ENCODE measurements at places on chromosomes 3 and 15. TPM values are rescaled to one million over a fixed set of nuclear protein-coding genes. Genes with fewer than 3 reads are reported as not detected.

SPINK8 gene
- total RNA-seq = not detected

GP9 gene
- not detected for total RNA-seq

LRRIQ4 gene
- 0.07 TPM for total RNA-seq

DNA sequence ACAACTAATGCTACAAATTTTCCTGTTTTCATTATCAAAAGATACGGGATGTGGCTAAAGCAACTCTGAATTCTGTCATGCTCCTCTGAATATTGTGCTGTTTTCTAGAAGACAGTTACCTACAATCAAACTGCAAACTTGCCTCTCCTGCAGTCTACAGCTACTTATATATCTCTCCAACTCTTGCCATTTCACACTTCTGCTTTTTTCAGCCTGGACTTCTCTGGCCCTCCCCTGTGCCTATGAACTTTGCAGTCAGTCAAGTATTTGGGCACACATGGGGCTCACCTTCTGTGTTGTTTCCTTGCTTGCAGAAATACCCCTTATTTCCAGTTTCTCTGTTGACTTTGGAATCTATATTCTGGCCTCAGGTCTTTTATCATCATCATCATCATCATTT is 575.6 kb downstream of the GRM7 start:
- DNase-seq = no peak

GRCh38 chr3:32844914-32845313 is 27.1 kb downstream of the TRIM71 start:
- DNase-seq = no peak

GRCh38 chr3:37694284-37694675 is 167.4 kb upstream of the CTDSPL start:
- no peak for DNase-seq

DNA sequence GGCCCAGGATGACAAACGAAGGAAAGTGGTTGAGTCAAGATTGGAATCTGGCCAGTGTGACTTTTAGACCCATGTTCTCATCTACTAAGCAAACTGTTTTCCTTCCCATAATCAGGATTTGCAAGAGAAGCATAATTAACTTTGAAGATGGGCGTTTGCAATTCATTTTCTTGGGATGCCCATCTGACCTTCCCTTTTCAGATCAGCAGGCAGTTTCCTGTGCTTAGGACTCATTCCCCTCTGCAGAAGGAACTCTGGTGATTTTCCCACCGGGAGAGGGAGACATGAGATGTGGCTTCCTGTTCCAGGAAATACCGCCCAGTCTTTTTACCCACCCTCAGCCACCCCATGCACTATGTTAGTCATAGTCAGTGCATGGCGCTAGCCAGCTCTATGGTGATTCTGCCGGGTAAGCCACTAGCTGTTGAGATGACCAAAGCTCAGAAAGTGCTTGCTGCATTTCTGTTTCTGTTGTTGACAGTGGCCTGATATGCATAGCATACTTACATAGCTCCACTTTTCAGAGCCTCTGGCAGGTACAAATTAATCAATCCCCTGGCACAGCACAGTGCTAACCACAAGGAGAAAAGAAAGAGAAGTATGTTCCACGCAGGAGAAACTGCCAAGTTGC is 129.4 kb downstream of the VGLL4 start:
- DNase-seq = no peak

DNA sequence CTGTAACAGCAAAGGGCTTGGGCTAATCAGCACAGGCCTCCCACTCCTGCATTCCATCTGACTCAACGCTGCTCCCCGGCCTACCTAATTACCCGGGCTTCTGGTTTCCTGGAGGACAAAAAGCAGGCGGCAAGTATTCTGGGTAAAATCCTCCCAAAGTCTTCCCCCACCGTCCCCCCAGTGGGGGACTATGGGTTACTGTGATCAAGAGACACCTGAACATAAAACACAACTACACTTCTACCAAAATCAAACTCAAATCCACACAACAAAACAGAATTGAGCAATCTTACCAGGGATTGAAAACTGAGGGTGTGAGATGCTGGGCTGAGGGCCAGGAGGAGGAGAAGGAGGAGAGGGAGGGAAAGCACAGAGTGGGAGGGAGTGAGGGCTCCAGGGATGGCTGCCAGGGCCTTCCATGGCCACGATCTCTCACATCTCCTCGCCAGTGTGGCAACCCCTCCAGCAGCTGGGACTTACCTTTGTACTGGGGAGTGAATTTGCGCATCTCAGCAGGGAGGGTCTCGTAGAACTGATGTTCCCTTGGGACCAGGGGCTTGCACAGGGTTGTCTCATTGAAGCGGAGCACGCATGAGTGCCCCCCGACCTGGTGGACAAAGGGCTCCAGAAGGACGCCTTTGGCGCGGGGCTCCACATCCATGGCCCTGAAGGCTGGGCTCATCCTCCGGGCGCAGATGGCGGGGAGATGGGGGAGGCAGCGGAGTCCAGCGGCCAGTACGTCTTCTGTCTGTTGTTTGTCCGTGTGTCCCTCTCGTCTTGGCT is 9.1 kb upstream of the NCKIPSD start:
- DNase-seq = no peak

GRCh38 chr3:13411186-13411860 is 8.8 kb downstream of the NUP210 start:
- DNase-seq = no peak

DNA sequence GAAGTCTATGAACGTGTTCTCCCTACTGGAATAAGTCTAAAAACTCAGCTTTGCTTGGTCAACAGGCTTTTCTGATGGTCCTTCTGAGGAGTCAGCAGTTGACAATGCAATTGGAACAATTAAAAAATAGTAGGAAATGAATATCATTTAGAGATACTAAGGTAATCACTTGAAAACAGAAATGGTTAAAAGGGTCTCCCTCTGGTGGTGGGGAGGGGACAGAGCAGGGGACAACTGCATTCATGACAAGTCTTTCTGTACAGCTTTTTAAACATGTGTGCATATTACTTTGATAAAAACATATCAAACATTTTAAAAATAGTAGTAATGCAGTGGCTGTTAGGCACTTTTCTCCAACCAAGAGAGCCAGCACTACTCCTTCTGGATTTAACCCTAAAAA is 119.9 kb upstream of the FHIT start:
- DNase-seq = peak; percentile 51

DNA sequence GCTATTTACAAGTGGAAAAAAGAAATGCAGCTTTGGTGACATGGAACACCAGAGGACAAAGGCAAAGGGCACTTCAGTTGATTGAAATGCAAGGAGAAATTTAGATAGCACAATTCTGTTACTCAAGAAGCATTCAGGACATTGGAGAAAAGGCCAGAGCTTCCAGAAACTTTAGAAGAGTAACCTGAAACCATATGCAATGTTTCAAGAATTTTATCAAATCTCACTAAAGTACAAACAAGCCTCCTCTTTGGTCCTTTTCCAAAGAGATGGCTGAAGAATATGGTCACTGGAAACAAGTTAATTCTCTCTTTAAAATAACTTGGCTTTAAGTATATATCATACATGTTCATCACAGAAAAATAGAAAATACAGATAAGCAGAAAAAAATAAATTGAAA is 14.6 kb upstream of the LMOD3 start:
- DNase-seq = no peak

GRCh38 chr3:171347301-171348039 is 112.7 kb downstream of the TNIK start:
- DNase-seq = peak; percentile 58

Data from Karpas-422 (cell line).